ENCODE measurements at places on chromosomes 3 and 15.

- peak; percentile 9 for DNase-seq
These were observed 105.5 kb downstream of the SEMA5B start for GRCh38 chr3:122921791-122922651.

- DNase-seq: no peak
These were observed 40.7 kb upstream of the CHST2 start for GRCh38 chr3:143078883-143079282.

GRCh38 chr3:180913581-180914404, 1.3 kb downstream of the FXR1 start:
- DNase-seq: no peak

DNA sequence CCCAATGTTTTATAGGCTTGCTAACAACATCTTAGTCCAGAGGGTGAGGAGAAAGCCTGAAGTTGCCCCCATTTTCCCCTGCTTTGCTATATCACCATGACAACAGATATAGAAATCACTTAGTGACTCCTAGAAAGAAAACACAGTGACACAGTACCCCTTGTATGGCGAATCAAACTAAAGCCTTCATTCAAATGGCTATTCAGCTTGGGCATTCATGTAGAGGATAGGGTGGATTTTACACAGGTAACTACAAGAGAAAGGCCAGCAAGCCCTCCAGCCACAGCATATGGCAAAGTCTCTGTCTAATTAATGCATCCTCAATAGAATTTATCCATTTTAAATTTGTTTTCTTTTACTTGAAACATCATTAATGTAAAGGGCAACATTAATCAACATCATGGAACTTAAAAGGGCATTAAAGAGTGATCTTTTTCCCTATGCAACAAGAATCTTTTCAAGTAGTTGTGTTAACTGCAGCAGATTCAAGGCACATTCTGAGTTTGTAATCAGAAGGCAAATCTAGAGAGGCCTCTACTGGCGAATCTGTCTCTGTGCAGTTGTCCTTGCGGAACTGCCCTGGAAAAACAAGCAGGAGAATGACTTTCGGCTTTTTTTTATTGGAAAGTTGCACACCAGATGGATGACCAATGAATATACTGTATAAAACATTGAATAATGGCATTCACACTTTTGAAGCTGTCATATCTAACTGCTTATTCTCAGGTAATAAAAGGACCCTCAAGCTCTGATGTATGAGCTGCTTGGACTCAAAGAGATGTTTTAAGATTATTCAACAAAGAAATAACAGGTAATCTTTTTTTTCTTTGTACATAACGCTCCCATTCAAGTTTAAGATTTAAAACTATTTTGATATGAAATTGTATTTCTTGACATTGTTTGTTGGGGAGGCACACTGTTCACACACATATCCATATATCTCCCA, 621.7 kb upstream of the AGTR1 start:
- no peak for DNase-seq

GRCh38 chr3:113124256-113124830, 87.0 kb upstream of the BOC start:
- no peak for DNase-seq

DNA sequence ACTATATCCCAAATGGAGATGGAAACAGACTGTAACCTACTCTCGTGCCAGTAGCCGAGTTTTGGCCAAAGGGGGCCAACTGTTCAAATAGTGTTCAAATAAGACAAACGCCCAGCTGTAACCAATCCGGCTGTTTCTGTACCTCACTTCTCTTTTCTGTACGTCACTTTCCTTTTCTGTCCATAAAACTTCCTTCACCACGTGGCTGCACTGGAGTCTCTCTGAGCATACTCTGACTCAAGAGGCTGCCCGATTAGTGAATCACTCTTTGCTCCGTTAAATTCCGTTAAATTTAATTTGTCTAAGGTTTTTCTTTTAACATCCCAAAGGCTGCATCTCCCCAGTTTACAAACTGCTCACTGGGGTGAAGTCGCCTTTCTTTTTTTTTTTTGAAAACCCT, 219.2 kb upstream of the P2RY1 start:
- DNase-seq: no peak

DNA sequence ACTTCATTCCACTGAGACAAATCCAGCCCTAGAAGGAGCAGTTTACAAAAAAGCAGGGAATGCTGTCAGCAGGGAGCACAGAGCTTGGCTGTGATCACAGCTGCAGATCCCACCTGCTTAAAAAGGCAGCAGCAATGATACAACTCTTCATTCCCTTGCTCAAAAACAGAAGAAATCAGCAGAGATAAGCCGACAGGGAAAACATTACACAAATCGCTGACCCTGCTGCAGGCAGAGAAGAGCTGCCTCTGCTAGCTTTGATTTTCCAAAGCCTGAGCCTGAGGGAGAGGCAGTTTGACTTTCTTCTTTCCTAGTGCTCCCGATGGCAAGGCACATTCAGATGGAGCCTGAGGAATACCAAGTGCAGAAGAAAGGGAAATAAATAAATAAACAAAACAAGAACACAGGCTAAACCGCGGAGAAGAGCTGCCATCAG, 80.2 kb downstream of the SHQ1 start:
- DNase-seq: no peak

- DNase-seq: no peak
These were observed 2.3 kb downstream of the ITPR1 start for GRCh38 chr3:4495294-4496086.

- no peak for DNase-seq
These were observed 271.5 kb upstream of the COL8A1 start for GRCh38 chr3:99366663-99367429.

GRCh38 chr3:78927759-78928158, 840.0 kb downstream of the ROBO1 start:
- no peak for DNase-seq

DNA sequence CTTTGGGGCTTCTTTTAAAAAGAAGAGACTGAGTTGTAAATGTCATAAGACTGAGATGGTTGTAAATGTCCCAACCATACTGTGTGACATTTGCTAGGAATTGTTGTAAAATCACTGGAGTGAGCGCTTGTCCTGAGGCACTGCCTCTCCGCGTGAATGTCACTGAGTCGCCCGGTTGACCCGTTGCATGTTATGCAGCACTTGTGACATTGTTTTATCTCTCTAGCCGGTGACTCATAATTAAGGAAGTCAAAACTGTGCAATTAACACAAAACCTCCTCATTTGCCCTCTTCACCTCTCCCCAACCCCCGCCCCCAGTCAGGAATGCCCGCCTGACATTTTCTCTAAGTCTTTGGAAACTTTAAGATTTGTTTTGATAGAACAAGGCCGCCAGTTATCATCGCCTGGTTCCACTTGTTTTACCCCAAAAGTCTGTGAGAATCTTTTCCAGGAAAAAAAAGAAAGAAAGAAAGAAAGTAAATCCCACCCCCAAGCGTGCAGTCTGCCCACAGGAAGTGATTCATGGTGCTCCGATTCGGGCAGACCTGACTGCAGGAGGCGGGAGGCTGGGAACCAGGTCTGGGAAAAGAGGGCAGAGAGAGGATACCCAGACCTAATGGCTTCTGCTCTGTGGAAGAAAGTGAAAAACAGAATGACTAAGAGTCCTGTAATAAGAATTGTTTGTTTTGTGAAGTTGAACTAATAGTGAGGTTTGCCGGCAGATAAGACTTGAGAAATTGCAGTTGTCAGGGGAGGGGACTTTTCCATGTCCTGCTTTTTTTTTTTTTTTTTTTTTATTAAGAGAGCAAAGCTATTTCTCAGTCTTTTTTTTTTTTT, 84.8 kb downstream of the SMAD3 start:
- DNase-seq: peak; percentile 30

- no peak for DNase-seq
These were observed 12.5 kb upstream of the CAMKV start for GRCh38 chr3:49882166-49882565.

- DNase-seq: no peak
These were observed 1195.9 kb downstream of the ROBO2 start for GRCh38 chr3:78235841-78236240.

DNA sequence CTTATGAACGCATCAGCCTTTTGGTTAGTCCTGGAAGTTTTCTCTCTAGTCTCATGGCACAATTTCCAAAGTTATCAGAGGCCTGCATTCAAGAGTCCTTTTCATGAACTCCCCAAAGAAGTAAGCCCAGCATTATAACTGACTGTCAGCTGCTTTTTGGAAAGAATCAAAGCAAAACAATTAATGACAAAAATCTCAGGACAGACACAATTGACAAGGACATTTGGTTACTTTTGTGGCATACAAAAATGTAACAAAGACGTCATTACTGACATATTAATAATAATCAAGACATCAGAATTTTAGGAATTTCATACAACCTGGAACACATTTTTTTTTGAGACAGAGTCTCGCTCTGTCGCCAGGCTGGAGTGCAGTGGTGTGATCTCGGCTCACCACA, 21.2 kb downstream of the KATNBL1 start:
- no peak for DNase-seq

DNA sequence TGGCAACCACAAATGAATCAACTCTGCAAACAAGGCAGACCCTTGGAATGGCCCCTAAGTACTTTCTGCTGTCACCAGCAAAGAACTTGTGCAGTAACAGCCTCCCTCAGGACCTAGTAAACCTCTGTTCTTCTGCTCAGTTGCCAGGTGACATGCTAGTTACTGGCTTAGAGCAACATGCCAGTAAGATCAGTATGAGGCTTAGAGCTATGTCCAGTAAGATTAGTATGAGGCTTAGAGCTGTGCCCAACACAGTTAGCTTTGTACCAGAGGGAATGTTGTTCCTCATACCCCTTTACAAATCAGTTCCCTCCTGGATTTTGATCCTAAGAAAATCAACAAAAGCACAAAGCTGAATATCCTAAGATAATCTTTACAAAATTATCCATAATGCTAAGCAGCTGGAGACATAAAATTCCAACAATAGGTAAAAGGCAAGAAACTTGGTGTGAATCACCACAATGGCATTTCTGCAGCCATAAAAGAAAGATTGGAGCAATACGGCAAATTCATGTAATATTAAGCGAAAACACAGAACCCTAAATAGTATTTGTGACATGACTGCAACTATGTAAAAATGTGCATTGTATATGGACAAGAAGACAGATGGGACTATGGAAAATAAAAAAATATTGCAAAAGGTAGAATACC, 107.3 kb upstream of the LPP start:
- DNase-seq: no peak
